ENCODE measurements at places on chromosomes 2 and 18.

GRCh38 chr2:183459466-183459865, 335.2 kb downstream of the NUP35 start:
- no peak for DNase-seq

- DNase-seq = no peak
These were observed 66.2 kb upstream of the RIT2 start for GRCh38 chr18:43181711-43182110.

DNA sequence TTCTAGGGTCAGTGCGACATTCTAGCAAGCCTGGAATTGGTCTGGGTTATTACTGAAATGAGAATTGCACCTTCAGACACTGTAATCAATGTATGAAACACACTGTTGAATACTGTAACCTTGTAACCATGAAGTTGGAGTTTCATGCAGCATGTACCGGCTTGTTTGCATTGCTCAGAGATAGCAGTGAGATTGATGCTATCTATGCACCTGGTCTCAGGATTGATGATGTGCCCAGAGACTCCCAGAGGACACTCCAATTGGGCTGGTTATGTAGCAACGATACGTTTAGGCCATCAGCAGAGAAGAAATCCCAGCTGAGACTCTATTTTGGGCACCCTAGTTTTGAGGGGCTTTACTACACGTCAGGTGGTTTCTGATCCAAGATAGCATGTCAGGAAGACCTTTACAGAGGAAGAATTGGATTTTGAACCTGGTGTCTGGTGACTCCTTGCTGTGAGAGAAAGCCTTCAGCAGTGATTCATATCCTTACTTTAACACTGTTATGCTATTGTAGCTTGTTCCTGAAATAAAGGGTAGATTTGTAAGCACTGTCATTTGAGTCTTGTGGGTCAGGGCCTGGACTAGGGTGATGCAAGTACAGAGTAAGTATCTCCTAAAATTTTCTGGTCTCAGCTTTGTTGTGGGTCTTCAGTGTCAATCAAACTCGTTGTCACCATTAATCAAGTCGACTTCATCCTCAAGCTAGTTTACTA, 305.1 kb upstream of the GULP1 start:
- no peak for DNase-seq

- no peak for DNase-seq
These were observed 38.9 kb downstream of the SETBP1 start for GRCh38 chr18:44719519-44720060.

DNA sequence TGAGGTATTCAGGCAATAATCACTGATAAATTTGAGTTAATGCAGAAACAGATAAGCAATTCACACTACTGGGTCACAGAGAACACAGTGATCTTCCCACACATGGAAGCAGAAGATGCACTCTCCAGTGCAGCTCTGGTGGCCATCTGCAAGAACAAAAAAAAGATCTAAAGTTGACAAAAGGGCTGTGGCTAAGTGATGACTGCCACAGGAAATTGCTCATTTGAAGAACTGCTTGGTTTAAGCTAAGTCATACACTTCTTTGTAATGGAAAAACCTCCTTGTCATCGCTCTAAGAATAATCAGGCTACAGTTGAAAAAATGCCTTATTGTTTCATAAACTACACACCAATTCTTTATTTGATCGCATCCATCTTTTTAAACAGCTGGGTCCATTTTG, 115.1 kb downstream of the DTNB start:
- peak; percentile 92 for DNase-seq

- DNase-seq = no peak
These were observed 6.1 kb upstream of the DAW1 start for GRCh38 chr2:227865291-227865690.

DNA sequence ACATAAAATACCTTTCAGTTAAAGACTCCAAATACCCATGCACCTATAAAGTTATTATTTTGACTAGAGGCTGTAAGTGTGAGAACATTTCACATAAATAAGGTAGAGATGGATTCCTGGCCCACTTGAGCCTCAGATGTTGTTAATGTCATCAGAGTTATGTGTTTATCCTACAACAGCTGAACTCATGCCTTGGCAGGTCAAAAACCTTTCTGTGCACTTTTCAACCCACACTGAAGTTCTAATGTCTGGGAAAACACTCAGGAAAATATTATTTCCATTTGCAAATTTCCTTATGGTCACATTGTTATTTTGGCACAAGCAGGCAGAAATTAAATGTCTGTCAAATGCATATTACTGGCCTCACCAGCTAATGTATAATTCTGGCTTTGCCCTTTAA, 209.2 kb downstream of the LNPK start:
- DNase-seq = no peak

DNA sequence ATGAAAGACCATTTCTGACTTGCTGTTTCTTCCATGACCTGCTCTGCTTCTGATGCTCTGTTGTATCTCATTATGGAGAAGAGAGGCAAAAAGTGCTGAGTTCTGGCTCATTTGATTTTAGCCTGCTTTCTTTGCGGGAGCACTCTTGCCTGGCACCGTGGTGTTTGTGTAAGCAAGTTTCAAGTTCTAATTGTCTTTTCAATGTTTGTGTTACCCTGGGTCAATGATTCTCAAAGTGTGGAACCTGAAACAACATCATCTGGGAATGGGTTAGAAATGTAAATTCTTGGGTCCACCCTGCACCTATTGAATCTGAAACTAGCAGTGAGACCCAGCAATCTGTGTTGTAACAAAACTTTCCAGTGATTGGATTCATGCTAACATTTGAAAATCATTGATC, 85.5 kb upstream of the STON1 start:
- DNase-seq = no peak

GRCh38 chr2:169136885-169137534, 67.6 kb downstream of the DHRS9 start:
- no peak for DNase-seq

DNA sequence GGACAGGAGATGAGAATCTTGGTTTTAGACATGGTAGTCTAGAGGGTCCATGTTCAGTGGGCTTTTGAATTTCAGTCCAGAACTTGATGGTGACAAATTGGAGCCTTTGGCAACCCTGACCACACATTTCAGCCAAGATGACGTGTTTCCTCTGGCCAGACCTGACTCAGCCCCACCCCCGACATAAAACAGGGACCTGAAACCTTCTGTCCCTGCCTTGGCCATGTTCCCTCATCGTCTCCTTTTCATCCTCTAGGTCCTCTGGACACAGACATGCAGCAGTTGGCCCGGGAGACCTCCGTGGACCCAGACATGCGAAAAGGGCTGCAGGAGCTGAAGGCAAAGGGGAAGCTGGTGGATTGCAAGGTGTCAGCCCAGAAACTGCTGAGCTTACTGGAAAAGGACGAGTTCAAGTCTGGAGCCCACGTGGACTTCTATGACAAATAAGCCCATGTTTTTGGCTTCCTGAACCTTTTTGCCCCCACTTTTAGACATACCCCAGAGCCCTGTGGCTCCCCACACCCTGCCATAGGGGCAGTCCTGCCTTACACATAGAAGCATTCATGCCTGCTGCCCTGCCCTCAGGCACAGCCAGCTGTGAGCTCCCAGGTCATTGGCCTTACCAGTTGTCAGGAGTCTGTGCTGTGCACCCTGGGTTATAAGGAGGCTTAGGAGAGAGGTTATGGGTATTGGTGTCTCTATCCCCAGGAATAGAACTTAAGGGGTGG, 4.0 kb downstream of the SPR start:
- DNase-seq = no peak

GRCh38 chr2:71544919-71545571, 91.7 kb downstream of the DYSF start:
- peak; percentile 56 for DNase-seq

- no peak for DNase-seq
These were observed 48.0 kb downstream of the ARHGAP15 start for GRCh38 chr2:143177096-143177786.

- DNase-seq = no peak
These were observed 116.5 kb downstream of the DDX1 start for GRCh38 chr2:15708161-15708560.

DNA sequence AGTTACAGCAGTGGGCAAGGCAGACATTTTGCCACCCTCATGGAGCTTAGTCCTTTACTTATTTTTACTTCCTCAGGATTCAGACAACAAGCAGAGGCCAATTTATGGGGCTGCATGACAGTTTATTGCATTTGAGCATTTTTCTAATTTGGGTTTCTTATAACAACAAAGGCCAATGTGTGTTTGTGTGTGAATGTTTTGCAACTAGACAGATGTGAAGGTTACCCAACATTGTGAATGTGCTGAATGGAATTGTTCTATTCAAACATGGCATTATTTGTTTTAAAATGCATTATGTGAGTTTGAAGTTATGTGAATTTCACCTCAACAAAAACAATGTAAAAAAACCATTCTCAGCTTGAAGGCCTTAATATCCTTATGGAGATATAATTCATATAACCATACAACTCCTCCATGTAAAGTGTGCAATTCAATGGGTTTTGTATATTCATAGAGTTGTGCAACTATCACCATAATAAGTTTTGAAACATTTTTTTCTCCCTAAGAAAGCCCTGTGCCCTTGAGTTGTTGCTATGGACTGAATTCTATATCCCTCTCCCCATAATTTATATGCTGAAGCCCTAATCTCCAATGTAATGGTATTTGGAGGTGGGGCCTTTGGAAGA, 57.3 kb downstream of the CCDC195 start:
- DNase-seq = no peak

DNA sequence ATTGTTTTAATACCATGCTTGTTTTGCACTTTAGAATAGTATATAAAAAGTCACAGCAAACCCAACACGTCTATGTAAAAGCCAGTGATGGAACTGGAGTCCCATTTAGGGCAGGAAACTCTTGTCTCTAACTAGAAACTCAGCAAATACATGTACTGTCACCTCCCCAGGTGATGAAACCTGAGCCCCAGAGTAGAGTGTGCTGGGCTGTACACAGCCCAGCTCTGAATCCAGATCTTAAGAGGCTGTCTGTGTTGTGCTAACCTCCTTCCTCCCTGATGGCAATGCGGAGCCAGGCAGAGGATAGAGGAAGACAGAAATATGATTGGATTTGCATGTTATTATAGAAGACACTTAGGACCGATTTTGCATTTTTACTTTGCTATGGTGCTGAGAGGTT, 317.5 kb upstream of the TRIB2 start:
- DNase-seq = no peak

- no peak for DNase-seq
These were observed 140.8 kb downstream of the AGAP1 start for GRCh38 chr2:235634435-235635158.

DNA sequence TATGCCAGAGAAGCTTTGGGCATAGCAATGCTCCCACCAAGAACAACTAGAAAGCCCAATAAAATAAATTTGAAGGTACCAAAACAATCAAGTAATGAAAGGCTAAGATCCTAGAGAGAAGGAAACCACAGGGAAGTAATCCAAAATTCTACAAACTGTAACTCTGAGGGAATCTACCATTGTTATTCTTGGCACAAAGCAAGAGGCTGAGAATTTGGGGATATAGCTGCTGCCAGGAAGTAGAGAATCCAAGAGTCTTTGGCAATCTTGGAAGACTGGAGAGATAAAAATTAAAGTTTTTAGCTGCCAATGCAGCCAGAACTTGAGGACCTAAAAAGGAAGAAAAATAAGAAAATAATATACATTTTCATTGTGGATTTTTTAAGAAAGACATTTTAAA, 68.5 kb downstream of the PIGN start:
- DNase-seq = no peak

- no peak for DNase-seq
These were observed 60.5 kb upstream of the SMAD2 start for GRCh38 chr18:47990981-47991380.

GRCh38 chr2:26911911-26912861, 58.3 kb upstream of the MAPRE3 start:
- no peak for DNase-seq
